ENCODE measurements at places on chromosomes 13 and 19.
A peak's percentile ranks its signal among the peaks of the same experiment; 100 is the strongest.

DNA sequence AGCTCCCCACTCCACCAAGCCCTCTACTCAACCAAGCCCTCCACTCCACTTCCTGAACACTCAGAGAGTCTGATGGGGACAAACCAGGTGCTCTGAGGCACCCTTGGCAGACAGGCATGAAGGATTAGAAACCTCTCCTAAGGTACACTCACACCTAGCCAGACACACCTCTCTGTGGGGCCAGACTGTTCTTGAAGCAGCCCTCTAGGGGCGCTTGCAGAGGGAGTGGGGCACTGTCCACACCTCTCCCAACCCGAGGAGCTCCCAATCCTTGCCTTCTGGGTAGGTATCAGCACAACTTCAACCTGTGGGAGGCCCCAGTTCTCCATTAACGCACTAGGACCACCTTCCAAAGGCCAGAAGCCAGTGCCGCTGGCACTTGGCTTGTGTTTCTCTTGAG is 108.7 kb upstream of the VSTM2B start:
- no peak for DNase-seq

DNA sequence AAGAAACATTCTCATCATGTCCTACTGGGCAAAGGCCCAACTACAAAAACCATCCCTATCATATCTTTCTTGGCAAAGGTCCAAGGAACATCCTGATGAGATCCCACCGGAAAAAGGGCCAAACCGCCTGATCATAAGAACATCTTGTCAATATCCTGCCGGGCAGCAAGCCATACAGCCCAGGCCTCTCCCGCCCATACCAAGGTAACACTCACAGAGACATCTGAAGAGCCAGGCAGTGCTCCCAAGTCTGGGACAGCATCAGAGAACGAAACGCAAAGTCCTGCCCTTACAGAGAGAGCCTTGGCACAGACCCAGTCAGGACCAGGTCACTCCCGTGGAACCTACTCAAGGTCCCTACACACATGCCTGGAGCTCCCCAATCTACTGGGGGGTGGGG is 18.5 kb upstream of the ZNF331 start:
- no peak for DNase-seq

DNA sequence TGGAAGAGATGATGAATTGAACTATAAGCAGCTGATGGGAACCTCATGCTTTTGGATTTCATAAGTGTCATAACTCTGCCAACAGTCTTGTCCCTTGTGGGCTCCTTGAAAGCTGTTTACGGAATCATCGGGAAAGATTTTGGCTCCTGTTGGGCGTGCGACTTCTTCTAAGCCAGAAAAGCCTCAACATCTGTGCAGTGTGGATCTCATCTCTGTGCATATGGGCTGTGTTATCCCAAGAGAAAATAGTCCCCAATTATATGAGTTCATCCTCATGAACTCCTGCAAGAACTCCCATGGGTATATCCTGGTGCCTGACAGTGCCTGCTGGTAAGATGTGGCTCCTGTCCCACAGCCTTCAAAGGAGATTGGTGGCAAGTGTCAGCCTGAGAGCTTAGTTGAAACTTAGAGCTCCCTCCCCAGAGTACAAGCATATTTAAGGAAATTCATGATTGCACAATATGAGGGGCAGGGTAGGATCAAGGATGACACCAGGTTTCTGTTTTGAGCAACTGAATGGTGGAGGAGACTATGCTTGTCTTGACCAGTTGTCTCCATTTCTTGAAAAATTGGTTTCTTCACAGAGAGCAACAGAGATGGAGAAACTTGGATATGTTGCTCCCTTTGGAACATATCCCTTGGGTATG is 243.5 kb downstream of the ITGBL1 start:
- peak; percentile 24 for DNase-seq

DNA sequence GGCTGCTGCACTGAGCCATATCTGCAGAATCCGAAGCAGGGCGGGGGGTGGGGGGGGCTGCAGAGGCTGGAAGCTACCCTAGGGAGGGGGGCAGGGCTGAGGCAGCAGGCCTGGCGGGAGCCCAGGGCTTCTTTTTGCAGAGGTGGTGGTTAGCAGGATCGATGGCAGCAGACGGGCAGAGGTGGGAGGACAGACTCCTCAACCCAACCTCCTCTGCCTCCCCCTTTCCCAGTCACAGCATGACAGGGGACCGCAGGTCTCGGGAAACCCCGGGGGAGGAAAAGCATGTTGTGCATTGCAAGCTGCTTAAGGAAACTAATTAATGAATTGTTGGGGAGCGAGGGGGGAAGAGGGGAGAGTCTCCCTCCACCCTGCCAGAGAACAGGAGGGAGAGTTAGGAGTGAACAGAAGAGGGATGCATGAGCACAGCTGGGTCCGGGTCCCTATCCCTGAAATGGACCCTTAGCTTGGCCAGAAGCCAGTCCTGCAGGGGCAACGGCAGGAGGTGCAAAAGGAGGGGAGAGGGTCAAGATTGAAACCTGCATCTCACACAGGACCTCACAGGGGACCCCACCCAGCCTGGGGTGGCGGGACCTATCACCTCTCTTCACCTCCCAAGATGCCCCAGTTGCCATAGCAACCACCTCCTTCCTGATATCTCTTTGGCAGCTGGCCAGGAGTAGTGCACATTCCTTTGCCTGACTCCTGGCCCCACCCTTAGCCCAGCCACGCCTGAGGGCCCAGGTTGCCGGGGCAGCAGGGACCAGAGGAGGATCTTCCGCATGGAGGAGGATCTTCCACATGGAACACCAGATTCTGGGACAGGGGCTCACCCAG is 1.8 kb downstream of the FXYD7 start:
- no peak for DNase-seq

DNA sequence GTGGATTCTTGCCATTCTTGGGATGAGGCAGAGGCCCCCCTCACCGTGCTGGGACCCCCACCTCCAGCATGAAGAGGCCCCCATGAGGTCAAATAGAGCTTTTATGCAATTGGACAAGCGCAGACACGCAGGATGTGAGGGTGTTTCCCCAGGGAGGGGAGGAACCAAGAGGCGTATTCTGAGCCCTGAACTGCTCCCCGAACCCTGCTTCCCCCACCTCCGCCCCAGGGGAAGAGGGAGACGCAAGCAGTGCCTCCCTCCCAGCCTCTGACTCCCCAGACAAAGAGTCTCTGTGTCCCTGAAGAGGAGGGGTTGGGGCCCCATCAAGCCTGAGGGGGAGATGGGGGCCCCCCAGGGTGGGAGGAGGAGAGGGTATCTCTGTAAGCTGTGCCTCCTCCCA is 1.3 kb upstream of the RDH8 start:
- no peak for DNase-seq

GRCh38 chr19:48716562-48717291 is 2.8 kb downstream of the MAMSTR start:
- DNase-seq: no peak

- no peak for DNase-seq
Measured at GRCh38 chr19:29090783-29091526, 122.0 kb downstream of the UQCRFS1 start.

DNA sequence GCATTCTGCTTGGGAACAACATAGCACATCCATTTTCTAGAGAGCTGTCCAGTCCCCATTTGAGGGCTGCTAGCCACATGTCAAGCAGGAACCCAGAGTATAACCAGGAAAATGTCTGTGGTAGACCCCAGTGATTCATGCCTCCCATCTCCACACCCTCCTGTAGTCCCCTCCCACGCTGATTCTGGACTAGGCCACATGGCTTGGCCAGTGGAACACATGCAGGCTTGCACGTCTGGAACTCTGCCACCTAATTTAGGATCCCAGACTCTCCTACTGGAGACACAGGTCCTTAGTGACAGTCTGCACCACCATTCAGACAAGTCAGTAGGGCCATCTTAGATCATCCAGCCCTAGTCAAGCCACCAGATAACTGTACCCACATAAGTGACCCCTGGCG is 149.8 kb downstream of the ZIC5 start:
- no peak for DNase-seq

DNA sequence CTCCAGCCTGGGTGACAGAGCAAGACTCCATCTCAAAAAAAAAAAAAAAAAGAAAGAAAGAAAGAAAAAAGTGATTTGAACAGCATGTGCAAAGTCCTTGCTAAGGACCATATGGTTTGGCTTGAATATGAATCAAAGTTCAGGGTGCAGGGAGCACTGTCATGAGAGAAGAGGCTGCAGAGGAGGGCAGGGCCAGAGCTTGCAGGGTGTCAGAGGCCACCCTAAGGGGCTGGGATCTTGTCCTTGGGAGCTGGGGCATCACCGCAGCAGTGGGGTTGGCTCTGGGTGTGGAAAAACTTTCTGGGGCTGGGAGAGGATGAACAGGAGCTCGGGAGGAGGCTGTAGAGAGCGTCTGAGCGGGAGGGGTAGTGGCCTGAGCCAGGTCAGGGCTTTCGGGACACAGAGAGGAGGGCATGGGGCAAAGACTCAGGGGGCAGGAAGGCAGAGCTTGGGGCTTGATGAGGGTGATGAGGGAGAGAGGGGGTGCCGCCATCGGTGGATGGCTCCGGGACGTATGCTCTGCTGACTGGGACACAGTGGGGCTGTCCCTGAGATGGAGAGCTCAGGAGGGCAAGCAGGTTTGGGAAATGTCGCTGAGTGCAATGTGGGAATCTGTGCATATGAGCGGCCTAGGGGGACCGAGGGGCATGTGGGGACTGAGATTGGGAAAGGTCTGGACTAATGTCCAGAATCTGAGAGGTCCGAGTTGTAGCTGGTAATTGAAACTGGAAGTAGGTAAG is 3.0 kb downstream of the TRPM4 start:
- DNase-seq: no peak

DNA sequence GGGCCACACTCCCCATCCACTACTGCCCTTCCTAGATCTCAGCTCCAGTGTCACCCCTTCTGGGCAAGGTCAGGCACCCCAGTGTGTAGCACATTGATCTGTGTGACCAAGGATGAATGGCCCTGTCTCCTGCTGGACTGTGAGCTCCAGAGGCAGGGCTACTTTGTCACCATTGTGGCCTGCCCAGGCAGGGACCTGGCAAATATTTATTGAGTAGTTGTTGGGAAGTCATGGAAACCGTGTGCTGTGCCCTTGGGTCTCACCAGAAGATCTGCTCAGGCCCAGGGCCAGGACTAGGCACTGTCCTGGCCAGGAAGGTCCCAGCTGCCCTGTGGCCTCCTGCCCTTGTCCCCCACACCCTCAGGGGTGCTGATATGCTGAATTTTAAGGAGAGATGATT is 10.5 kb downstream of the NACC1 start:
- DNase-seq: no peak

DNA sequence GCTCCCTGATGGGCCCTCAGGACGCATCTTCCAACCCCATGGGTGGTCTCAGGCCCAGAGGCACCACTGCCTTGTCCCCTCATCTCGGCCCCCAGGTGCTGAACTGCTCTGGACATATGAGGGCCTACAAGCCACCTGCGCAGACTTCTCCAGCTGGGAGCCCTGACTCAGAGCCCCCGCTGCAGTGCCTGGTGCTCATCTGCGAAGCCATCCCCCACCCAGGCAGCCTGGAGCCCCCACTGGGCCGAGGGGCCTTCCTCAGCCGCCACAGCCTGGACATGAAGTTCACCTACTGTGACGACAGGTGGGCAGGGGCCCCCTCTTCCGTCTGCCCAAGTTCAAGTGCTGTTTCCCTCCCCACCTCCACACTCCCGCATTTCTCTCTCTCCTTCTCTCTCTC is 12.2 kb downstream of the HIF3A start:
- DNase-seq: no peak

GRCh38 chr19:958967-959855 is 24.9 kb upstream of the WDR18 start:
- no peak for DNase-seq

GRCh38 chr13:51959773-51960172 is 51.5 kb downstream of the ATP7B start:
- no peak for DNase-seq

GRCh38 chr13:106118996-106119395 is 416.5 kb downstream of the EFNB2 start:
- DNase-seq: no peak

GRCh38 chr19:1794424-1795172 is 17.5 kb downstream of the ATP8B3 start:
- DNase-seq: no peak

GRCh38 chr13:24032252-24032651 is 128.3 kb upstream of the SPATA13 start:
- peak; percentile 65 for DNase-seq

- peak; percentile 30 for DNase-seq
Measured at GRCh38 chr13:93963266-93964145, 516.0 kb downstream of the DCT start.

- no peak for DNase-seq
Measured at GRCh38 chr13:33872005-33872351, 54.0 kb downstream of the RFC3 start.

- no peak for DNase-seq
Measured at GRCh38 chr19:2527171-2527570, 51.2 kb downstream of the GADD45B start.

GRCh38 chr19:5880604-5881078 is 10.3 kb upstream of the FUT5 start:
- peak; percentile 85 for DNase-seq

- DNase-seq: no peak
Measured at GRCh38 chr19:31266731-31267130, 82.5 kb downstream of the TSHZ3 start.

DNA sequence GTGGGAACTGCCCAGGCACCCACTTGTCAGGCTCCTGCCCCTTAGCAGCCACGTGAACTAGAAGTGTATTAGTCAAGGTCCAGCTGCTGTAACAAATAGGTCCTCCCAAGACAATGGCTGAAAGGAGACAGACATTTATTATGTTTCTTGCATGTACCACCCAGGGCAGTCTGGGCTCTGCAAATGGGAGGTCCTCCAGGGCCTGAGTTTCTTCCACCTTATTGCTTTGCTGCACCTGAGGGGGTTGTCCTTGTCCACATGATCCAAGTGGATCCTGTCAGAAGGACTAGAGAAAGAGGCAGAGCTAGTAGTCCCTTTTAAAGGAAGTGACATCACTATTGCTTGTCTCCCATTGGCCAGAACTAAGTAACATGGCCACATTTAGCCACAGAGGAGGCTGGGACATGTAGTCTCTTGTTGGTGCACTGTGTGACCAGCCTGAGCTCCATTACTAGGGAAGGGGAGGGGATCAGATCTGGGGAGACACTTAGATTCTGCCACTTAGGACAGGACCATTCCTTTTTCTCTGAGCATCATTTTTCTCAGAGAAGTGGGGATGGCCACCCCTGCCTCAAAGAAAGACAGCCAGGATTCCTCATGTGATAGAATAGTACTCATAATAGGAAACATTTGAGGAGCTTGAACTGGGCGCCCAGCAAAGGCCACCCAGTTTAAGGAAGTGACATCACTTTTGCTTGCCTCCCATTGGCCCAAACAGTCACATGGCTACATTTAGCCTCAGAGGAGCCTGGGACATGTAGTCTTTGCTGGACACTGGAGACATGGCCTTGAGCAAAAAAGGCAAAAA is 15.1 kb downstream of the CC2D1A start:
- peak; percentile 62 for DNase-seq

GRCh38 chr19:18202778-18203407 is 949 bp downstream of the RAB3A start:
- no peak for DNase-seq

DNA sequence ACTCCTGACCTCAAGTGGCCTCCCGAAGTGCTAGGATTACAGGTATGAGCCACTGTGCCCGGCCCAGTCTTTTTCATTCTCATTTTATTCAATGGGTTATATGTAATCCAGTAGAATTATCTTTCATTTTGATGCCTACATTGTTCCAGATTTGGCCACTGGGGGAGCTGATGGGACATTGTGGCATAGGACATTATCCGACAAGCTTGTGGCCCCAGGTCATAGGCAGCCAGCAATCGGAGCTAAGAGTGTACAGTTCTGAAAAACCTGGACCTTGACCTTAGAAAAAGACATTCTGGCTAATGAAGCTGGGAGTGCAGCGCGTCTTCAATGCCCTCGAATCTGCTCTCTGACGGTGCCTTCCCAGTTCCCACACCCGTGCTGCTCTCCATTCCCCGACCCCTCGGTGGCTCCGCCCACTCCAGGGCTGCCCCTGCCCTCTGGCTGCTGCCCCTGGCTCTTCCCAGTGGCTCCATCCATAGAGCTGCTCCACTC is 108.7 kb downstream of the TEX29 start:
- peak; percentile 57 for DNase-seq

- no peak for DNase-seq
Measured at GRCh38 chr13:99757756-99758459, 213.7 kb downstream of the ZIC5 start.

Measured in AG08395 (cell line).